ENCODE measurements at places on chromosomes 12 and 14.

DNA sequence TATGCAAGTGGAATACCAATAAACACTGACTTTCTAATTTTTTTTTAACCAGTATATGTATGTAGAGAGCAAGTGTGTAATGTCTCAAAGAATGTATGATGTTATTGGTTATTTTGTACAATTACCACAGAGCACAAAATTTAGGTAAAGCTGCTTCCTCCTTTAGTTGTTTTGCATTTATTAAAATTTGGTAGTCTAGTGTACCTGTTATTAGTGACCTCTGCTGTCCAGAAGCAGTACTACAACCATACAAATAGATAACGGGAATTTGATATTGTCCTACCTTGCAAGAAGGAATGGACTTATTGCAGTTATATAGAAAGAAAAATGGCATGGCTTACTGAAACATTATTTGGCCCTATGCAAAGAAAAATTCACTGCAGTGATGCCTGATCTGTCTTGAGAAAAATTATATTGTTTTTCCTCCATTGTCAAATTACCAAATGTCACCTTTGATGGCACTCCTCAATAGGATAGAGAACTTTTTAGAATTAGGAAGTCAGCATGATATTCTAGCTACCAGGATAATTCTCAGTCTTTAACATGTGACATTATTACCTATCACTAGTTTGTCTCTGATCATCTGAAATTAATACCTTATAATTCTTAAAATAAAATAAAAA is 153.9 kb upstream of the RMST start:
- DNase-seq: peak; percentile 49

GRCh38 chr12:80443974-80444666 is at the start of gene PTPRQ:
Gene PTPRQ (plus strand): TSS chr12:80444235. CDS start chr12:80444346, 111 bp downstream.
- DNase-seq: no peak

DNA sequence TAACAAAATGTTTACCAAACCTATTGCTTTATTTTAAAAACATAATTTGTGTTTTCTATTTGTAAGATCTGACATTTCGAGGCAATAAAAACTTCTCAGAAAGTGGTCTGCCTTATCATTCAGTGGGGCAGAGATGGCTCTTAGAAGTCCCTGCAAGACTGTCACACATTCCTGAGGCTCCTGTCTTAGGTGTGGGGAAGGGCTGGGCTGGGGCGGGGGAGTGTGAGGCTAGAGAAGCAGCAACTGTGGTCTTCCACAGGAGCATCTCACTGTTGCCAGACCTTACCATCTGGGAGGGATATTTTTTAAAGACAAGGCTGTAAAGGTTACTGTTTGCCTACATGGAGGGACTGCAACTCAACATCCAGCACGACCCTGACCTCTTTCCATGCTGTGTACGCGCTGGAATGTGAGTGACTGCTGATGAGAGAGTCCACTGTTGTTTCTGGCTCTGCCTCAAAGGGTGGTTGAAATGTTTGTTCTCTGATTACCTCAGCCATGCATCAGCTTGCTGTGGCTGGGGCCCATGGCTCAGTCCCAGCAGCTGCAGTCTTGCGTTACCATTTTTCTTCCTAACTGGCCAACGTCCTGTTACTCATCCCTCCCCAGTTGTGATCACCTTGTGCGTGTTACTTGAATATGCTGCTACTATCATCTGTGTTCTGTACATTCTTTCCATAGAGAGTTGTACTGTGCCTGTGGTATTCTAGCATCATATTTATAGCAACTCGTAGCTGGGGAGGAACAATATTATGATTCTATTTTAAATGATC is 12.4 kb downstream of the ERG28 start:
- peak; percentile 91 for DNase-seq

DNA sequence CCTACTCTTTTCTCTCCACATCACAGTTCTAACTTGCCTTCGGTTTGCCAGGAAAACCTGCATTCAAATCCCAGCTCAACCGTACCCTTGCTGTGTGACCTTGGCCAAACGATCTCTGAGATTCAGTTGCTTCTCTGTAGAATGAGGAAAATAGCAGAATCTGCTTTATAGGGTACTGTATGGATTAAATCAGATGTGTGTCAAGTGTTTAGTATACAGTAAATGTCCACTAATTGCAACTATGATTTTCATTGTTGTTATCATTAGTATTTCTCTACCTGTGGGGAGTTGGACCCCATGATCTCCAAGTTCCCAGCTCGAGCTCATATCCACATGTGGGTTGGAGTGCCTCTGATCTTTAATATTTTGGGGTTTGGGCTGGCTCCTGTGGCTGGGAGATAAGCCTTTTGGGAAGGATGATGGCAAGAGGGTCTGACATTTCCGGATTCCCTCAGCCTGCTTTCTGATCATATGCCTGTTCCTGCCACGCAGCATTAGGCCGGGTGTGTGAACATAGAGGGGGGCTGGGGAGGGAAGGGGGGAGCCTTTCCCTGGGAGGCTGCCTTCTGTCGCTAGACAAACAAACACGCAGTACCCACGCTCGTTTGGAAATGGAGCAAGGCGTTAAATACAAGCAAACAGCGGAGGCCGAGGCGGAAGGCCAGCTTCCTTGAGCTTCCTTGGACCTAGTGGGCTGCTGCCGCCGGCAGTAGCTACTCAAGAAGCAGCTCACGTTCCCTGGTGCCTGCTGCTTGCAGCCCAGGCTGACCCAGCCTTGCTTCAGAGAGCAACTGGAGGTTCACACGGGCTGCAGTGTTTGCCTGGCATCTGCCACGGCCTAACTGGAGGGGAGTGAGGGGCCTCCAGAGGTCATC is 213.5 kb upstream of the LHX5 start:
- DNase-seq: no peak

- DNase-seq: no peak
These were observed 192.8 kb downstream of the BCL11B start for GRCh38 chr14:99079061-99079727.

DNA sequence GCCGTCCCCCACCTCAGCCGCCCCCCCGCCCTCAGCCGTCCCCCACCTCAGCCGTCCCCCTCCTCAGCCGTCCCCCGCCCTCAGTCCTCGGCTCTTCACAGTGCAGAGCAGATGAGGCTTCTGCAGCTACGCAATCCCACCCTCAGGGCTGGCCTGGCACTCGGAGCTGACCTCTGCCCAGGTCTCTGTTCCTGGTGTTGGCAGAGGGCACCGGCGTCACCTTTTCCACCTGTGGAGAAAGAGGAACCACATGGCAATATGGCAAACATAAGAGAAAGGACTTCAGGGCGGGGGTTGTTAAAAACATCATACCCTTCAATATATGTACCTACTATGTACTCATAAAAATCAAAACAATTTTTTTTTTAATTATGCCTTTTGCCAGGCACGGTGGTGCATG is 45.8 kb downstream of the MLXIP start:
- DNase-seq: no peak

DNA sequence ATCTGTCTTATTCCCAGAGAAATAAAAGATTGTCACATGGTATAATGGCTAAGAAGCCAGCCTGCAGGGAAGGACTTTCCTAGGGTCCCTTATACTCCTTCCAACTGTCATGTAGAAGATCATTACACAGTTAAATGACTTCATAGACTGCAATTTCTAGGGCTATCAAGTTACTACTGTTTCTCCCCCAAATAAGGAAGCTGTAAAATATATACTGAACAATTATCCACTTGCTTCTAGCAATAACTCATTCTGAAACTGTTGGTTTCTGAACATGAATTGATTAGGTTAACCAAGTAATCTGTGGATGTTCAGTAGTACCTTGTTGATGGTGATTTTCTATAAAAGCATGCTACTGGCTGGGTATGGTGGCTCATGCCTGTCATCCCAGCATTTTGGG is 44.6 kb downstream of the A2ML1 start:
- DNase-seq: no peak

DNA sequence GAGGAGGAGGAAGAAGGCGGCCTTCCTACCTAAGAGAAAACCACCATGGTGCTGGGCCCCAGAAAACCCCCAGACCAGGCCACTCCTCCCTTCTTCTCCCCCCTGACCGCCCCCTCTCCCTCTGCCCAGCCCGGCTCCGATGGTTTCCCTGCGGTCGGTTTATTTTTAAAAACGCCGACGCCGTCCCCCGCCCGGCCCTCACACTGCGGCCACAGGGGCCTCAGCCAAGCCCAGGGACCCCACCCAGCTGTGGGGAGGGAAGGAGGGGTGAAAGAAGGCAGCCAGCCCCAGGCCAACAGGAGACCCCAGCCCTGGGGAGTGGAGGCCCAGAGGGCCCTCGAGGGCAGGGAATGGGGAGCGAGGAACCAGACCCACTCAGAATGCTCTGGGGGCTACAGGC is 3.4 kb downstream of the SP7 start:
- DNase-seq: no peak

DNA sequence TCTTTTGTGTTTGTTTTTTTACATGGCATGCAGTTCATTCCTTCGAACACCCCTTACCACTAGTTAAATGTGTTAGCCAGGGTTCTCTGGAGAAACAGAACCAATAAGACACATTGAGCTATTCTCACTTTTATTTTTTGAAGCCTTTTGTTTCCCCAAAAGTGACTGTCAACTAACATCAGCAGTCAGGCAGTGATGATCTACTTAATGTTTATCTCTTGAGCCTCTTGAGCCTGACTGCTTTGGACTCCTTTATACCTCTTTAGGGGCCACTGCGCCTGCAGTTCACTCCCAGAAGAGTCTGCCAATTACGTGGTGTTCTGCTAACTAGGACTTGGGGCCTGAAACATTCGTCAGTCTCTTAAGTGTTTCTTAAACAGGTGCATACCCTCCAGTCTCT is 163.7 kb upstream of the FLRT2 start:
- no peak for DNase-seq

DNA sequence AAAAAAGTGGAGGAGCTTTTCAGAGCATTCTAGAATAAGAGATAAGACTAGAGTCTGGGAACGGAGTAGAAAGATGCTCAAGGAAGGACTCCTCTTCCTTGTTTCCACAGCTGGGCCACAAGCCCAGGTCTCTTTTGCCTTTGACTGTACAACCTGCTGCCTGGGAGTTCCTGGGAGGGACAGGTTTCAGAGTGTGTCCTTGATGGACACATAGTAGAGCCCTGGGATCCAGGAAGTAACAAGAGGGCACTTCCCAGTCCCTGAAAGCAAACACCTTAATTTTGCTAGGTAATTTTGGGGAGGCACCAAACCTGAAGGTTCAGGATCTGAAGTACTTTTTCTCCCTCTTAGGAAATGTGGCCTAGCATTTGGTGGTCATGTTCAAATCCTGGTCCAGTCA is 44.4 kb downstream of the CHST11 start:
- DNase-seq: no peak

GRCh38 chr14:90319634-90320541 is 11.9 kb downstream of the NRDE2 start:
- DNase-seq: no peak

DNA sequence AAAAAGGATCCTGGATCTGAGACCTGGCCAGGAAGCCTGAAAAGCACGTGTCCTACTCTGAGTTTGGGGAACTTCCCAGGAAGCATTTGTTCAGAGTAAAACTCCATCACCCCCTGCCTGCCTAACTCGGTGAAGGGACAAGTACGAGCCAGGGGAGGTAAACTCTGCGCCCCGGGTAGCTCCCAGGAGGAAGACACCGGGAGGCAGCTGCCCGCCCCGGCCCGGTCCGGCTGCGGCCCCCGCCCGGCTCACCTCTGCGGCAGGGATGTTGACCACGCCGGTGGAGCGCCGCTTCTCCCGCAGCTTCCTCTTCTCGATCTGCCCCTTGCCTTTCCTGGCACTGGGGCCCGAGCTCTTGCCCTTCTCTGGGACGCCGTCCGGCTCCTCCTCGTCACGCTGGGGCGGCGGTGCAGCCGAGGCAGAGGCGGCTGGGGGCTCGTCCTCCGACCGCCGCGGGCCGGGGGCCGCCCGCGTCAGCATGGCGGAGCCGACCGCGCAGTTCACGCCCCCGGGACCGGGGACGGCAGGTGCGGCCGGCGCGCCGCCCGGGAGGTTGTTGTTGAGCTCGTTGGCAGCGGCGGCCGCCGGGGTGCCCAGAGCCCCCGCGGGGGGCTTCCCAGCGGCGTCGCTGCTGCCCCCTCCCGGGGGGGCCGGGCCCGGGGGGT is 1.2 kb downstream of the PAWR start:
- DNase-seq: peak; percentile 23

DNA sequence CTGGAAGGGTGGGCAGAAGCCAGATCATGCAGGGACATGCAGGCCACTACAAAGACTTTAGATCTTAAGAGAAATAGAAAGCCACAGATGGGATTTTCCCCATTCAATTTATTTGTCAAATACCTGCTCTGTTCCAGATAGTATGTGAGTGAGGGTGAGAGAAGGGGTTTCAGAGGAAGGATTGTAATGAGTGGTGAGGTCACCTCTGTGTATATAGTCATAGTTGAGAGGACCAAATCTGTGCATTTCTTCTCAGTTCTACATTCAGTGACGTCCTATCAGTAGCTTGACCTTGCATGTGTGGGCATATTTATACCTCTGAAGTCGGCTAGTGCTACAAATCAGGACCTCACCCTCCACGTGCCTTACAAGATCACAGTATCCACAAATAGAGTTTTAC is 31.2 kb upstream of the RBM19 start:
- DNase-seq: no peak

DNA sequence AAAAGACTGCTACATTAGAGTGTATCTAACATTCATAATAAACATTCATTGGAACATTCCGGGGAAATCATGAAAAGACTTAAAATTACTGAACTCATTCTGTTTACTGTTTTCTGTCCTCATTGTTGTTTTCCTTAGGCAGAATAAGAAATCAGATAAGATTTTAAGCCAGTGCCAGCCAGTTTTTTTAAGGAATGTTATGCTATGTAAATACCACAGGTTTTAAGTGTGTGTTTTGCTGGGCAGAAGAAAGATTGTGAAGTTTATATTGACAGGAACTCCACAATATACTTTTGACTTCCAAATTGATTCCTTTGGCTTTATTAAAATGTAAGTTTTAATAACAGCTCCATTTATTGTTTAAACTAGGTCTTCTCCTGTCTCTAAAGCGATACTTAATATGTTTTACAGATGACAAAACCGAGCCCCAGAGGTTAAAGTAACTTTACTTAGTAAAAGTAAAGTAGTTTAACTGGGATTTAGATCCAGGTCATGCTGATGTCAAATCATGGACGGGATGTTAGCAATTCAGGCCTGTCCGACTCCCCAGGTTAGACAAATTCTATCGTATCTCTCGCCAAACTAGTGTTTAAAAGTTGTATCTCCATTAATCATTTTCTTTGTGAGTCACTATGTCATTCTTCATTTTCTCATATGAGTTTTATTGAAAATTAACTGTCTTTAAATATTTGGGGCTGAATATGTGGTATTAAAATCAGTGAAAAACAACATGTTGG is 1.7 kb downstream of the LARP4 start:
- peak; percentile 52 for DNase-seq

DNA sequence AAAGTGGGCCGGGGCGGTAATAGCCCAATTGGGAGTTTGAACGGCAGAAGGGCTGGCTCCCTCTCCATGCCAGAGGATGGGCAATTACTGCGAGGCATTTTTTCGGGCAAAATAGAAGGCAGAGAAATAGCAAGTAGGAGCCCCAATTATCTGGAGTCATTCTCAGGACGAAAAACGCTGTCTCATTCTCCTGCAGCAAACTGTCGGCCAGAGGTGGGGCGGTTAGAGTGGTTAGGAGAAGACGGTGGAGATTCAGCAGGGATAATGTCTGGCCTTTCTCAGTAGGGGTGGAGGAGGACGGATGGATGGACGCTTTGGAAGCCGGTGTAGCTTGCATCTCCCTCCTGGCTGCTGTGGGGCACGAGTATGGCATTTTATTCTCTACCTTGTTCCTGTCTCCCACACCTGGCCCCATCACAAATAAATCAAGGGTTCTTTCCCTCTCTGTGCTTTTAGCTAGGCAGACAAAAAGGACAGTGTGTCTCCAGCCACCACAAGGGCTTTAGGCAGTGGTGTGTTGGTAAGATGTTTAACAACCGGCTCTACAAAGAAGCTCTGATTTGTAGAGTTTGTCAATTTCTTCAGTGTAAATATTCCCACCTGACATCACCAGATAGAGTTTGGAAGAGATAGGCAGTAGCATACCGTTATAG is 140.5 kb upstream of the LHX5 start:
- DNase-seq: no peak

All from LNCaP clone FGC (cell line).